ENCODE measurements at places on chromosomes 2 and 18.

- DNase-seq: no peak
These were observed 14.1 kb downstream of the CEP68 start for GRCh38 chr2:65070172-65070830.

DNA sequence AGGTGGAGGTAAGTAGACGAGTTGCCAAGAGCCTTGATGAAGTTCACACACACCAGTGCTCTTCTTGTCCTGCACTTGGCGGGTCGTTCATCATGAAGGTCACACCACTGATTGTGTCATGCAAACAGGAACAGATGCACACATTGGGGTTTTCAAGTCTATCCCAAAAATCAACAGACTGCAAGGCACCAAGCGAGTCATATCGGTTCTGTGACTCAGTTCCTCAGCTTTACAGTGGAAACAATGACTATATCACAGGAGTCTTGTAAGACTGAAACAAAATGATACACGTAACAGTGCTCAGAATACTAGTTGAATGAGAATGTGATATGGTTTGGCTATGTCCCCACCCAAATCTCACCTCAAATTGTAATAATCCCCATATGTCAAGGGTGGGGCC lies 526.9 kb upstream of the ID2 start:
- no peak for DNase-seq

GRCh38 chr2:106996171-106996769 lies 110.3 kb upstream of the ST6GAL2 start:
- no peak for DNase-seq

- DNase-seq: no peak
These were observed 21.6 kb downstream of the TMEM18 start for GRCh38 chr2:655626-656025.

- no peak for DNase-seq
These were observed 173.0 kb downstream of the CTIF start for GRCh38 chr18:48711651-48712486.

GRCh38 chr18:28855524-28855923 lies 678.6 kb upstream of the CDH2 start:
- no peak for DNase-seq

- no peak for DNase-seq
These were observed 247.2 kb upstream of the ZNF804A start for GRCh38 chr2:184351126-184351525.

GRCh38 chr2:135694711-135695110 lies 46.9 kb upstream of the UBXN4 start:
- DNase-seq: no peak

DNA sequence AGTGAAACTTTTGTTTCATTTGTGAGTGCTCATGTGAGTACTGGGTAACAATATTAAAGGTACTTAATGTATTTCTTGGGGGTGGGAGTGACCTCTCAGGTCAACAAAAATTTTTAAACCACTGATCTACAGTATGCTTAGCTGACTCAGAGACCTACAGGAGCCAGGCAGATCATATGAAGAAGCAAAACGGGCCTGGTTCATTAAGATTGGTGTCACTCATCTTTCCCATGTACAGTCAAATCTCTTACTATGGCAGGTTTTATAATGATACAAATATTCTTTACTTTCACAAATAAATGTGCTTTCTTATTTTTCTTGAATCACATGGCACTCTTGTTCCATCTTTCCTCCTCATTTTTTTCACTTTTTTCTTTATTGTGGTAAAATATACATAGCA lies 7.7 kb upstream of the TMSB10 start:
- no peak for DNase-seq

Measured in stimulated activated CD4-positive, alpha-beta T cell treated with anti-CD3 and anti-CD28 coated beads, Interleukin-15, amount 100 ng/mL, for 1 hour (primary cell).